ENCODE measurements at places on chromosomes 1 and 21. TPM values are rescaled to one million over a fixed set of nuclear protein-coding genes. Genes with fewer than 3 reads are reported as not detected.

DNA sequence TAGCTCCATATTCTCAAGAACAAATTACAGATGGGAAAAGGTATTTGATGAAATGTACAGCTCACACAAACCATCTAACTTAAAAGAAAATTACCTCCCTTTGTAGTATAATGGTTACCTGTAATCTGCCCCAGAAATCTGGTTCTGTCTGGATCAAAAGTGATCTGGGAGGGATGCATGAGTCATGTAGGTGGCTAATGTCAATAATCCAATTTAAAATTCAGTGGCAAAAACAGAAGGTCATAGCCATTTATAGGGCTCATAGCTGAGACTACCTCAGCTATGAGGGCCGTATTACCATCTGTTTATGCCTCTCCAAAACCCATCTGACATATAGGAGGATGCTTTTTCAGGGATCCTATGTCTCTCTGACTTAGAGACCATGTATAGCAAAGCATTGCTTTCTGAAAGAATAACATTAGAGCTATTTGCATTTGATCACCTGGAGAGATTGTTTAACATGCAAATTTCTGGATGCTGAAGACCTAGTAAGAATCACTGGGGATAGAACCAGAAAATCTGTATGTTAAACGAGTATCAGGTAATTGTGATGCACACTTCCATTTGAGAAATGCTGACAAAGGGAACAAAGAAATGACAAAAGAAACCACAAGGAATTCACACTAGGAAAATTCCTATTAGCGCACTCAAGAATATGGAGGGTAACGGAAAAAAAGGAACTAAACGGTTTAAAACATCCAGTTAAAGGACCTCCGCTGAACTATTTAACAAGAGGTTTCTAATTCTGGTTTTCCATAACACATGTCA is 17.6 kb downstream of the PAXBP1 start:
- DNase-seq, result no peak

DNA sequence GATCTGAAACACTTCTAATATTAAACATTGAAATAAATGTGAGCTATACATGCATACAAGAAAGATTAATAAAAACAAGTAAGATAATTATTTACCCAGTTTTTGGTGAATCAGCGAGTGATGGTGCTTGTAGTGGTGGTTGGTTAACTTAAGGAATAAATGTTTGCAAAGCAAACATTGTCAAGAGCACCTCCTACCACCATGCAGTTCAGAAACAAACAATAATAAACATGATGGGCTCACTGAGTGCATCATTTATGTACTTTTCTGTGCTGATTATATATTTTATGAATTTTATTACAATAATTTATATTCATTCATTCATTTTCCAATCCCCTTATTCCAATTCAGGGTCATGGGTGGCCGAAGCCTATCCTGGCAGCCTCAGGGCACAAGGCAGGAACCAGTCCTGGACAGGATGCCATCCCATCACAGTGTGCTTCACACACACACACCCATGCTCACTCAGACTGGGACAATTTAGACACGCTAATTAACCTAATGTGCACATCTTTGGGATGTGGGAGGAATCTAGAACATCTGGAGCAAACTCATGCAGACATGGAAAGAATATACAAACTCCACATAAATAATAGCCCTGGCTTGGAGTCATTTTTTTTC is 57.8 kb downstream of the ZMYM4 start:
- no peak for DNase-seq

DNA sequence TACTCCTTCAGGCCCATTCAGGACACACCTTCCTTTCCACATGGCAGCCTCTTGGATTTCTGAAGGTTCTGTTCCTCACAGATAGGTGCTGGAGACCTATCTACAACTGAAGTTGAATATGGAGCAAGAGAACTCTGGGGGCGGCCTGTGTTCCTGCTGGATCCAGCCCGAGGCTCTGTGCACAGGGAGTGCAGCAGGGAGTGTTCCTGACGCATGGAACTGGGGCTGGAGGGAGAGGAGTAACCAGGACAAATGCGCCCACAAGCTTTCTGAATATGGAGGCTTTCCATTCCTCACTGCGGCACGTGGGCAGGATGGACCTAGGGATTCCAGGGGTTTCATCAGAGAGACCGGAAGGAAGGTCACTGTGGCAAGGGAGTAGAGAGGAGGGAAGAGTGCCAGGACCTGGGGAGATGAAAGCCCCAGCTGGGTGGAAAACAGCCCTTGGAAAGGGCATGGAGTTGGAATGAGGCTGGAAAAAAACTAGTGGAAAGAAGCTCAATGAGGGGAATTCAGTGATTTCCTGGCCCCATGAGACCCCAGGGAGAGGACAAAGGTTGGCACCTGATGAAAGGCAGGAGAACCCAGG is 12.5 kb downstream of the PM20D1 start:
- DNase-seq, result no peak

DNA sequence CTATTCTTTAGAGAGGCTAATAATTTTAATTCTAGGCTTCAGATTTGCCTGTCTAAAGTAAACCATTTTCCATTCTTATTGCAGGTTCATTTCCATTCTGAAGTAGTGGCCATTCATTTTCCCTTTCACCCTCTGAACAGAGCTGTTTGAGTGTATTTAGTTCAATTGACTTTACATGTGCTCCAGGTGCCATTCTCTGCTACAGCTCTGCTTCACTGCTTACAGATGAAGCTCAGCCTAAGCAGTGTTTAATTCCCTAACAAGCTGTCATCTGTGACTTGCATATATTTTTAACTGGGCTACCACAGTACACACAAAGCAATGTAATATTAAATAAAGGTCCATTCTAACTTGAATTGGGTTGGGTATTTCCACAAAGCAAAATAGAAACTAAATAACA is 1031.6 kb downstream of the KCNT2 start:
- no peak for DNase-seq

Gene CSRP1
- 765 TPM for total RNA-seq

DNA sequence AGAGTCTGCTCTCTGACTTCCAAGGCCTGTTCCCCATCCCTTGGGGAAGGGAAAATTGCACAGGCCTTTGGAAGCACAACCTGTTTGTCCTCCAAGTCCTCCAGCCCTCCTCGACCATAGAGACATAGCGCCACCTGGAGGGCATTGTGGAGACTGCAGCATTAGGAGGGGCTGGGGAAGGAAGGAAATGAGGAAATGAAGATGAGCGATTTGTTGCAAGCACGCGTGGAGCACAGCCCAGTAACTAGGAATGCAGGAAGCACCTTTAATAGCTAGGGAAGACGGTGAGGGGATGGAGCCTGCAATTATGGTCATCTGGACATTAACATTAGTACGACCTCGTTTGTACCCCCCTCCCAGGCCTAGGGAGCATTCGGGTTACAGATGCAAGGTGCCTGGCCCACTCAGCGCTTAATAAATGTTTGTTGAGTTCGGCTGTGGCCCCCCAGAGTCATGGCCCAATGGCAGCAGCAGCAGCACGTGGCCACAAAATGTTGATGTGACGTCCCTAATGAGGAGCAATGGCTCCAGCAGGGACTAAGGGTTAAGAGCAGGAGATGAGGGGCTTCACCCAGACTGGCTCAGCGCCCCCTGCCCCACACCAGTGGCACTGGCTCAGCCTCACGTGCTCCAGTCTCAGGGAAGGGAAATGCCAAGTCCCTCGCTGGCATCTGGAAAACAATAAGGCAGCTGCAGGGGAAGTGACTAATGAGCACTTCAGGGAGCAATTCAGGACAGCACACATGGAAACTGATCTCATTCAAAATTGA is 8.0 kb upstream of the CAMK2N1 start:
- peak; percentile 85 for DNase-seq

DNA sequence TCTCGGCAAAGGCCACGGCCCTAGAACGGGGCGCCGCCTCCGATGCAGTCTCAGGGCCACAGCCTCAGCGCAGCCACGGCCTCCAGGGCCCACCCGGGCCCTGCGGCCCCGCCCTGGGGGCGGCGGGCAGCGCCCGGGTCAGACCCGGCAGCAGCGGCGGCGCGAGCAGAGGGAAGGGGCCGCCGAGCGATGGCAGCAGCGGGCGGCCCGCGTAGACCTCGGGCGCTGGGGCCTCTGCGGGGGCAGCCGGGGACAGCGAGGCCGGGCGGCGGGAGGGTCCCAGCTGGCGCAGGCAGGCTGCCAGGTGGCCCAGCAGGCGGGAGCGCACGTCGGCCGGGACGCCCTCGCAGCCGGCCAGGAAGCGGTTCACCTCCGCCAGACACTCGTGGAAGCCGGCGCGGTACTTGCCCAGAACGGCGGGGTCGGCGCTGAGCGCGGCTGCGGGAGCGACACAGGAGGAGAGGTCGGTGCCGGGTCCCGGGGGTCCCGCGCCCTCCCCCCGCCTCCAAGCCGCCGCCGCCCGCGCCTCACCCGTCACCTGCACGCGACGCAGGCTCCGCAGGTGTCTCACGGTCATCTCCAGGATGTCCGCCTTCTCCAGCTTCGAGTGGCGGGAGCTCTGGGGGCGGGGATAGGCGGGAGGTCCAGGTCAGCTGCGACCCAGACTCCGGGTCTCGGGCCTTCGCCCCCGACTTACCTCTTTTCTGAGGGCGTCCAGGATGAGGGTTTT is 737 bp downstream of the HES4 start:
- no peak for DNase-seq

DNA sequence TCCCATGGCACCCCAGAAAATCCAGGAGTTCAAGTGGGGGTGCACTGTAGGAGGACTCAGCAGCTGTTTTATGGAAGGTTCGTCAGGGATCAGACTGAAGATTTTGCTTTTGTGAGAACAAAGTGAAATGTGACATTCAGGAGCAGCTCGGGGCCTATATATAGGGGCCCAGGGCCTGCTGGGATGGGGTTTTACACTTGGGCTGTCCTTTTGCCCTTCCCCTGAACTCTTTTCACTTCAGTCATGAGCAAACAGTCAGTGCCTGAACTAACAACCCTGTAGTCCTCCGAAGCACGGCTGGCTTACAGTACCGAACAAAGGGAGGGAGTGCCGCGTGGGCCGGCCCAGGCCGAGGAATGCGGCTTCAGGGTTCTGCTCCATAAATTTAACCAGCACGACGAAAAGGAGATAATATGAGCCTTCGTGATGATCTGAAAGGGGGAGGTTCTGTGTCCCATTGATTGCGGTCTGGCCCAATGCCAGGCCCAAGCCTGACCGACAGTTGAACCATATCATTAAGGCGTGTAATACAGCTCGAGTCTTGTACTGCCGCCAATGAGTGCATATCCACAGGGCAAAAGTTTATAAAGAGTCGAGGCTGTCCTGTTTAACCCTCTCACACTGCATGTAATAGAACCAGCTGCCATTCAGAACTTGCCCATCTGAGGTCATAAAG is 139.9 kb downstream of the DHRS3 start:
- DNase-seq, result peak; percentile 80

- DNase-seq, result no peak
Measured at GRCh38 chr1:90726425-90726985, 9.4 kb upstream of the BARHL2 start.

Gene LCE1D
- not detected for total RNA-seq

Gene KCNJ6
- 0.29 TPM for total RNA-seq

DNA sequence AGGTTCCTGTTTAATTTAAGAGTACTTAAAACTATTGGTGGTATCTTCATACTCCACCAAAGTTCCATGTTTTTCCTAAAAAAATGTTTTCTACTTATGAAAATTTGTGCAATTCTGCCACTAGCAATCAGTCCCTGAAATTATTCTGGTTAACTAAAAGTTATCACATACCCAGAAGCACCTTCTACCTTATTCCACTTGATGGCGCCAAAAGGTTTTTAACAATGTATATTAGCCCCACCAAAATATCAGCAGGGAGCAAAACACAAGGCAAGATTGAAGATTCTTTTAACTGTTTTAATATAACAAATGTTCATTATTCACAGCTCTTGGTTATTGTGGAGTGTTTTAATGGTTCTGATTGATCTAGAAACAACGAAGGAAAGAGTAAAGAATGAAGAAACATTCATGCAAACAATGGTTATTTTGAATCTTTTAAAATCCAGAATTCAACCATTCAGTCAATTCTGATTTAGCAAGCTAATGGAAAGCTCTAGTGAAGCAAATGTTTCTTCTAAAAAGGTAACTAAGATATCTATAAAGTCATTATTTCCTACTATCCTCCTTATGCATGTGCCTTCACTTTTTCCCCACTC is 67.2 kb downstream of the TTLL7 start:
- peak; percentile 18 for DNase-seq

DNA sequence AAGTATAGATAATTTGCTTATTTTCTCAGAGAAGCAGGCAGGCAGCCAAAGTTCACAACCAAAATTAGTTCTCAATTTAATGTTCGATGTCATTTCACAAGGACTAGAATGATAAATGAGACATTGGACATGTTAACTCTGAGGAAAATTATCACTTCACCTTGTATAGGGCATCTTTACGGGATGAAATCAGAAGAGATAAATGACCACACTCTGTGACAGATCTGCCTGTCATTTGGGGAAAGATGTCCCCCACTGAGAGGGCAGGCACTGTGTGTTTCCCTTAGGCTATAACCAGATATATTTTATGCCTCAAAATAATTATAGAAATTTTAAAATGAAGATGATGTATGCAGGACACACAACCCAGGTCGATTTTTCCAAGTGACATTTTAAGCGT is 642.9 kb downstream of the BRINP3 start:
- DNase-seq, result no peak

Gene SELL
- total RNA-seq, result 0.05 TPM

- DNase-seq, result no peak
Measured at GRCh38 chr1:226436855-226437491, 29.1 kb upstream of the PARP1 start.

- no peak for DNase-seq
Measured at GRCh38 chr1:26257222-26257621, 22.7 kb upstream of the SH3BGRL3 start.

DNA sequence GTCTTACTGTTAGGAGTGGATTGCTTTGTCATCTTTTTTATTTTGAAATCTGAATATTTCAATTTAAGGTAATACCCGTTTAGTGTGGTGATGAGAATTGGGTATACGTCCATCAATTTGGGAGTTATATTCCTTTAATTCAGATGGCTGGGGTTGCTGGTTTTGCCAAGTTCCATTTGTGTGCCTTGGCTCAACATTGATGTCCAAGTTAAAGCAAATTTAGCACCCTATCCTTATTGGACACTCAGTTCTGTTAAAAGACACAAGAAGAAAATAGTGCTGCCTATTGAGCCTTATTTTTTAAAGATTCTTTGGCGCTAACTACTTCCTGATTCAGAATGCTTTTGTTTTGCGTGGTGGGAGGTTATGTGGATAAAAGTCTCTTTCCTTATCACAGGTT is 40.6 kb downstream of the CAMTA1 start:
- DNase-seq, result no peak

- DNase-seq, result no peak
Measured at GRCh38 chr1:246629976-246630375, 63.7 kb downstream of the CNST start.

DNA sequence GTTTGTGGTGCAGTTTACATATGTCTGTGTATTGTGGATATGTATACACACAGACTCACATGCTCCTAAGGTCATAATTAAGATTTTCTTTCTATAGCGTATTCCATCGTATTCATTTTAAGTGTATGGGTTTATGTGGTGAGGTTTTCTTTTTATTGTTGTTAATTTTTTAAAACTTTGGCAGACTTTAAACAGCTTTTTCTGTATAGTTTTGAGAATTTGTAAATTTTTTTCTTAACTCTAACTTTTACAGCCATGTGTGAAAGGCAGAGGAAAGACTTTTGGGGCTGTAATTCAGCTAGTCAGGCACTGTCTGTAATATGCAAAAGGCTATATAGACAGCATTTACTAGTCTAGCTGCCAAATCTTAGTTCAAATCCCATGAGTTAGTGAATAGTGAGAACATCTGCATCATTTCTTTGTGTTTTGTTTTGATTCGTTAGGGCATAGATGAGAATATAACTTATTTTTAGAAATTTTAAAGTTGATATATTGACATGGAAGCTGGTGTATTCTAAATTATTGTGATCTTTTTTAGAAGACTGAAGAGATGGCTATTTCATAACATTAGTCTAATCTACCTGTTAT is 2.3 kb downstream of the MAGI3 start:
- DNase-seq, result no peak
